NT2/D1 (cell line): ENCODE measurements at places on chromosomes 7 and 10.

- no peak for DNase-seq
Measured at GRCh38 chr7:33982425-33982786, 77.1 kb downstream of the BMPER start.

- DNase-seq: no peak
Measured at GRCh38 chr10:33183655-33184054, 150.8 kb downstream of the NRP1 start.

GRCh38 chr7:157643525-157643970, 306.7 kb downstream of the DNAJB6 start:
- DNase-seq: no peak

DNA sequence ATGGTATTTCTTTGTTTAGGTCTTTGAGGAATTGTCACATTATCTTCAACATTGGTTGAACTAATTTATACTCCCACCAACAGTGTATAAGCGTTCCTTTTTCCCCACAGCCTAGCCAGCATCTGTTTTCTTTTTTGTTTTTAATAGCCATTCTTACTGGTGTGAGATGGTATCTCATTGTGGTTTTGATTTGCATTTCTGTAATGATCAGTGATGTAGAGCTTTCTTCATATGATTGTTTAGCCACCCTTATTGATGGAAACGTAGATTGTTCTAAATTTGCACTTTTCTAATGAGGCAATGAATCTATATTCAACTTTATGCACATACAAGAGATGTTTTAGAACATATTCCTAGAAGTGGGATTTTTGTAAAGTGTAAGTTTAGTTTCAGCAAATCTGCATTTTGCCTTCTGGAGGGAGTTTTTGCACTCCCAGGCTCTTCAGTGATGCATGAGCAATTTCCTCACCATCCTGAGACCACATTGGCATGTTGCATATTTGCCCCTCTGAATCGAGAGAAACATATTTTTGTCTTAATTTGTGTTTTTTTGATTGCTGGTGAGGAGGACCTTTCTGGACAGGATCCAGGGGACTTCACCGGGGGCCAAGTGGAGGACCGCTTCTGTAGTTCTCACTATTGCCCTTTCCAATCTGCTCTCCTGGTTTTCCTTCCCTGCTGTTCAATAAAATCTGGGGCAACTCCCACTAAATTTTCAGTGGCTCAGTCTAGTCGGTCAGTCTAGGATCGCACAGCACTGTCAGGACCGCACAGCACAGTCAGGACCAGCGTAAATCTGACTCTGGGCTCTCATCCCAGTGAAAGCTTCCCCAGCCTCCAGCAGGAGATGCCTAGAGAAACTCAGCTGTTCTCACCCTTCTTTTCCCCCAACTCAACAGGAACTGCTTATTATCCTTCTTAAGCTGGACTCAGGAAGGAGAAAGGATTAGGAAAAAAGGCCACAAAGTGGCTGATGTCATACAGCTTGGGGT, 157.0 kb downstream of the PTPN20 start:
- DNase-seq: no peak

DNA sequence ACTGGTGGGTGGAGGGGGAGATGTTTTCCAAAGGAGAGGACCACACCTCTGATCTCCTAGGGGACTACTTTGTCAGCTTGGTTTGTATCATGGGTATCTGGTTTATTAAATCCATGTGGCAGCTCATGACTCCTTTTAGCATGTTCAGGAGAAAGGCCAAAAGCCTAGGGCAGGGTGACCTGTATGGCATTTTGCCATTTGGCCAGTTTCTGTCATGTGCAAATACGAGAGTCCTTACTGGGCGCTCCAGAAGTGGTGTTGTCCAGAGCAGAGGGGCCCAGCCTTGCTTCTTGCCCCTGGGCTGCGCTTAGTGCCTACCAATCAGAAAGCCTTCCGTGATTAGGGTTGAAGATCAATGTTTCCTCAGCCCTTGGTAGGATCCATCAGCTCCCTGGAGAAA, 31.0 kb downstream of the ADRA2A start:
- no peak for DNase-seq

DNA sequence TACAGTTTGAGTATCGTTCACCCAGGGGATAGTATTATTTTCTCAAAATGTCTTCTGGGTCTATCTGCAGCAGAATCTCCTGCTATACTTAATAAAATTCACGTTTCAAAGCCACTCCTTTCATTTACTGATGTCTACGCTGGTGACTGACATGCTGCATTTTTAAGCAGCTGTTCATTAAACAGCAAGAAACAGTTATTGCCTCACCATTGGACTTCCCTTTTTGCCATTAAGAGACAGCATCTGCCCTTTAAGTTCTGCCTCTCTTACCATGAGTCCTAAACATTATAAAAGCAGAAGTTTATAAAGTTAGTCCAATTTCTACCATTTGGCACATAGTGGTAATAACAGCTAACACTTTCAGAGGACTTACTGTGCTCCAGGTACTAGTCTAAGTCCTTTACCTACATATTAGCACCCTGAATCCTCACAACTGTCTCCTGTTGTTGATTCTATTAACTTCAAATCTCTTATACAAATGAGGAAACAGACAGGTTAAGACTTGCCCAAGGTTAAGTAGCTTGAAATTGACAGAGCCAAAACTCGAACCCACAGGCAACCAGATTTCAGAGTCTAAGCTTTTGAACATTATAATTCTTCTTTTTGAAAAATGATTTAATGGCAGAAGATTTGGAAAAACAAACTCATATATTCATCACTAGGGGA, 169.5 kb downstream of the SNX13 start:
- DNase-seq: no peak
